AG10803 (cell line): ENCODE measurements at places on chromosomes 4 and X.

DNA sequence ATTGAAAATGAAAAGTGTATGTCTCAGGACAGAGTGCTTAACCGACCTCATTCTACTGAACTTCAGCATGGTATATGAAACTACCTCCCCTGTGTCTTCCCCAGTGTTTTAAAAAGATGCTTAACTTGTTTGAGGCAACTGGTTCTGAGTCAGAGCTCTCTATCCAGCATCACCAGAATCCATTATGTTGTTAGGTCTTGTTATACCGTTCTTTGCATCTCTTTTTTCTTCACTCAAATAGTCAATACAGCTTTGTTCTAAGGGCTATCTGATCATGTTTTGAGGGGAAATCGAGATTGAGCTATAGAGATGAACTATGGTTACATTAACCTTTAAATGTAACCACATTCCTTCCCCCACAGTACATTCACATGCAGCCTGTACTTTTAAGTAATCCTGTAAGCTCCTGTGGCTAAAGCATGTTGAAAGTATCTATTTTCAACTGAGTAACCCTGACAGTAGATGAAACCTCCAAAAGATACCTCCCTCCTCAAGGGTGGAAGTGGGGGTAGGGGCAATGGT lies 514.4 kb downstream of the RPA4 start:
- no peak for DNase-seq

DNA sequence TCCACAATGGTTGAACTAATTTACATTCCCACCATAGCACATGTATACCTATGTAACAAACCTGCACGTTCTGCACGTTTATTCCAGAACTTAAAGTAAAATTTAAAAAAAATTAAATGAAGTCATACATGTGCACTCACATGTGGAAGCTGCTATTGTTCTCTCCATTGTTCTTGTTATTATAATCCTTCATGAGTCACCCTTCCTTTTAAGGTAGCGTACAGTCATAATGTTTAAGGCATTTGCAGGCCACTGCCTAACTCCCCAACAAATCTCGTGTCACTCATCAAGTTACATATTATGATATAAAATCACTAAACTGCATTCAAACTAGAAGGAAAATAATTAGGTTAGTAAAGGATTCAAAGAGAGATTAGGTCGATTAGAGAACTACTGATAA lies 63.6 kb downstream of the SLC7A11 start:
- DNase-seq, result no peak

- DNase-seq, result no peak
These were observed 254.4 kb downstream of the BCOR start for GRCh38 chrX:39843318-39843717.

DNA sequence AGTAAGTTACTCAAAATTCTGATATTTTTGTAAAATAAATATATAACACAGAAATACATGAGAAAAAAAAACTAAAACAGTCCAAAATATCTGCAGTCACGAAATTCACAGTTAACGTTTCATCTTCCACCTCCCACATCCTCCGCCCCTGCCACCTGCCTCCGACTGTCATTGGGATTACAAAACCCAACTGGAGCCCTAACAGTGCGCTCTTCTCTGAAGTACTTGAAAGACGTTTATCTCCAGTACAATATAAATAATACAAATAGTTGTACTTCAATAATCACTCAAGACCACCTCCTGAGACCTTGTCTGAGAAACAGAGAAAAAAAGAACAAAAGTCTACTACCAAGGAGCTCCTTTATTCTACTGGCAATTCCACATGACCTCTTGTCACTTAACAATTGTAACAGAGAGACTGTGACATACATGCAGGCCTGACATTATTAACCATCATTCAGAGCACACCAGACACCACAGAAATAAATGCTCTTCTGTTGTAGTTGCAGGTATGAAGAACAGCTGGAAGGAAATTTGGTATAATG lies 280.6 kb downstream of the PPP3CA start:
- no peak for DNase-seq

GRCh38 chrX:97065973-97066372 lies 182.3 kb downstream of the RPA4 start:
- DNase-seq, result peak; percentile 1

DNA sequence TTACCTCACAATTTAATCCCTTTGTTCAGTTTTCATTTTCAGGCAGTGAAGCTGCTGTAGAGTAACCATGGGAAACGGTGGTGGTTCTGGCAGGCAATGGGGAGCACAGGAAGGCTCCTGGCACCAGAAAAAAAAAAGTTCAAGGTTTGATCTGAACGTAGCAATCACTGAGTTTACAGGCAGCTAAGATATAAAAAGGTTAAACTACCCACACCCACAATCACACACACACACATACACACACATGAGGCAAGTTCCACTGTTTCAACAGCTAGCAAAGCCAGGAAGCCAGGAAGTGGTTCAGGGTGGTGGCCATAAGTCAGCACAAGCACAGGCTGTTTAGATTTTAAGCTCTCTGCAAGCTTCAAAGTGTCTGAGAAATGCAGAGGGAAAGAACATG lies at the start of gene SULT1B1:
Gene SULT1B1, minus strand, starts transcription at position 166 of the 400 bp plus-strand sequence. CDS start 5,403 bp downstream, outside the sequence.
- peak; percentile 73 for DNase-seq

DNA sequence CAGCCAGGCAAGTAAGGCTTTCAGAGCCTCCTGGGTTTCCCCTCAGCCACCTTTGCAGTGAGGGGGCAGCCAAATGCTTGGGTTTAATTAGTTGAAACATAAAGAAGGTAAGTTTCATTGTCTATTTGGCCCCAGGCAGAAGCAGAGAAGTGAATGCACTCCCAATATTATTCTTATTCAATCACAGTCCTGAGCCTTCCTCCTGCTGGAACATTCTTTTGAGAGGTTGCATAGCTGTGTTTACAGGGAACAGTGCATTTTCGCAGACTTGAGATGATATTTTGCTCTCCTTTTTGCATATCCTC lies 13.9 kb downstream of the SLC2A9 start:
- DNase-seq, result no peak

- DNase-seq, result no peak
These were observed 48.4 kb upstream of the IL9R start for GRCh38 chrX:155949098-155949497.

DNA sequence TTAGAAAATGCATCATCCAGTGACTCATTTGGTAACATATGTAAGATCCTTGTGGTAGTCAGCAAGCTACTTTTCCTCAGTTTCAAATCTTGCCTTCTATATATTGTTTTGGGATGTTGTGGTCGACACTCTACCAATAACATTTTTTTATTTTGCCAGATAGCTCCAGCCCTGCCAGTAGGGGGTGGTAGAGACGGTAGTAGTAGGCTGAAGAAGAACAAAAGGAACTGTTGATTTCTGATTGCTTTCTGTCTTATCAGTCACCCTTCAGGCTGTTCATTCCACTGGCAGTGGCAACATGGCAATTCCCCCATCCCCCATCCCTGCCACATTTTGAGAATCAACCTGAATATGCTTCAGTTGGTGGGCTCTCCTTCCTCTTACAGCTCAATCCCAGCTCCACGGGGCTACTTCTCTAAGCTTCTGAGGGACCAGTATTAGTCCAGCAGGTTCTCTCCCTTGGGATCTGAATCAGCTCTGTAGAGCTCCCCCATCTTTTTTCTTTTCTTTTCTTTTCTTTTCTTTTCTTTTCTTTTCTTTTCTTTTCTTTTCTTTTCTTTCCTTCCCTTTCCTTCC lies 171.5 kb upstream of the VEGFC start:
- DNase-seq, result no peak

DNA sequence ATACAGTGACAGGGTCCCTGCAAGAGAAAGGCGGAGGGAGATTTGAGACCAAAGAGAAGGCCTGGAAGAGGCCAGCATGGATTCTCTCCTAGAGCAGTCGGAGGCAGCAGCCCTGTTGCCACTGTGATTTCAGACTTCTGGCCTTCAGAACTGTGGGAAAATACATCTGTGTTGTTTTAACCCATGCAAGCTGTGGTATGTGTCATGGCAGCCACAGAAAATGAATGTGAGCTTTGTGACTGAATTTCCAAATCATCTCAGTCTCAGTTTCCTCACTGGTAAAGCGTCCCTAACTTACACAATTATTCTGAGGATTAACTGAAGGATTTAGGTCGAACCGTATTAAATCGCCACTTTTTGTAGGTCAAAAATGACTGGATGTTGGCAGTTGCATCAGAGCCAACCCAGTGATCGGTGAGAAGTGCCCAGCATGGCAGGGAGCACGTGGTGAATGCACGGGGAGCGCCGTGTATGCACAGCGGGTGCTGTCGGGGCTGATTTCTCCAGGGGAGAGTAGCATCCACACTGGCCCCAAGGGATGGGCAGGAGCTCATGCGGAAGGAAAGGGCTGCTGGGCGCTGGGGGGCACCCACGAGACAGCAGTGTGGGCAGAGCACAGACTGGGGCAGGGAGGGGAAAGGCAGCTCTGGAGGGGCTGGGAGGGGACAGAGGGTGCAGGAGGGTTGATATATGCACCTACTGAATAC lies 23.8 kb upstream of the NSG1 start:
- DNase-seq, result peak; percentile 52

DNA sequence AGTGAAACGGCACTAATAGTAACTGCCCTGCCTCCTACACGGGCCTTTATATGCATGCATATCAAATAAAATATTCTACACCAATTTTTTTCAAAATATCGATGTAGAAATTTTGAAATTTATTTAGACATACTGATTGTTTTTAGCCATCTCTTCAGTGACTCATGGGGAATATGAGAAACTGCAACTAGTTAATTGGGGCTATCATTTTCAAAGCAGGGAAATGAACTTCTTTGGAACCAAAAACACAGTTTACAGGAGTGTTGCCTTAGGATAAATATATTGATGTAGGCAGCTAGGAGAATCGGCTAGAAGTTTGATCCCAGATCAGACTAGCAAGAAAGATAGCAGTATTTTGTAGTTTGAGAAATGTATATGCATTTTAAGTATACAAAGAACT lies 1010.8 kb upstream of the AGA start:
- DNase-seq, result no peak

GRCh38 chr4:38071801-38072431 lies 111.7 kb downstream of the PTTG2 start:
- peak; percentile 38 for DNase-seq

DNA sequence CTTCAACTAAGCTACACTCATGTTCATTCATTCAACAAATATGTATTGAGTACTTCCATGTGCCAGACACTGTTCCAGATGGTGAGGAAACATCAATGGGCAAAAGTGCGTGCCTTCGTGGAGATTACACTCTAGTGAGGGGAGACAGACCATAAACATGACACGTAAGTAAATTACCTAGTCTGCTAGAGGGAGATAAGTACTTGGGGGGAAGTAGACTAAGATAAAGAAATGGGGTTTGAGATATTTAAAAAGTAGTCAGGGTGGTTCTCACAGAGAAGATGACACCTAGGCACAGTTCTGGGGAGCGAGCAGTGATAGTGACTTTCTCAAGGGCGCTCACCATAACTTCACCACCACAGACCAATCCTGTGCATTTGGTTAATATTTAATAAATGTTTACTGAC lies 11.7 kb downstream of the JCHAIN start:
- peak; percentile 32 for DNase-seq

- DNase-seq, result no peak
These were observed 99.5 kb downstream of the NLGN4X start for GRCh38 chrX:6129195-6129594.

GRCh38 chr4:31134720-31135119 lies 414.6 kb downstream of the PCDH7 start:
- no peak for DNase-seq

GRCh38 chrX:74242050-74242449 lies 61.9 kb upstream of the ZCCHC13 start:
- DNase-seq, result peak; percentile 66

DNA sequence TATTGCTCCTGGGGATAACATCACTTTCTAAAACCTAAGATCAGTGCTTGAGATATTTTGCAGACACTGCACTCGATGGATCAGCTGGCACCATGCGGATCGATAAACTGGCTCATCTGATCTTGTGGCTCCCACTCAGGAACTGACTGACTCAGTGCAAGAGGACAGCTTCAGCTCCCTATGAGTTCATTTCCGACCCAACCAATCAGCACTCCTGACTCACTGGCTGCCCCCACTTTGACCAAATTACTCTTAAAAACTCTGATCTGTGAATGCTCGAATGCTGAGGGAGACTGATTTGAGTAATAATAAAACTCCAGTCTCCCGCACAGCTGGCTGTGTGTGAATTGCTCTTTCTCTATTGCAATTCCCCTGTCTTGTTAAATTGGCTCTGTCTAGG lies 110.1 kb downstream of the ANAPC4 start:
- DNase-seq, result no peak

DNA sequence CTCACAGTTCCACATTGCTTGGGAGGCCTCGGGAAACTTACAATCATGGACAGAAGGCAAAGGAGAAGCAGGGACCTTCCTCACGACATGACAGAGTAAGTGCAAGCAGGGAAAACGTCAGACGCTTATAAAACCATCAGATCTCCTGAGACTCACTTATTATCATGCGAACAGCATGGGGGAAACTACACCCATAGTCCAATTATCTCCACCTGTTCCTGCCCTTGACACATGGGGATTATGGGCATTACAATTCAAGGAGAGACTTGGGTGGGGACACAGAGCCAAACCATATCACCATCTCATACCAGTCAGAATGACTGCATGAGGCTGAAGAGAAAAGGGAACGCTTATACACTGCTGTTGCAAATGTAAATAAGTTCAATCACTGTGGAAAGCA lies 1066.9 kb upstream of the PCDH7 start:
- no peak for DNase-seq

GRCh38 chr4:139806929-139807328 lies 141.3 kb downstream of the MGST2 start:
- DNase-seq, result no peak
